Activated CD4-positive, alpha-beta T cell treated with anti-CD3 and anti-CD28 coated beads for 24 hours (primary cell): ENCODE measurements at places on chromosomes 11 and 22.
A peak's percentile ranks its signal among the peaks of the same experiment; 100 is the strongest.

- no peak for DNase-seq
These were observed at the start of gene TRPC6 for GRCh38 chr11:101583251-101584128. TSS of gene TRPC6 (minus strand) at chr11:101584007. CDS start at chr11:101583503, 504 bp downstream.

DNA sequence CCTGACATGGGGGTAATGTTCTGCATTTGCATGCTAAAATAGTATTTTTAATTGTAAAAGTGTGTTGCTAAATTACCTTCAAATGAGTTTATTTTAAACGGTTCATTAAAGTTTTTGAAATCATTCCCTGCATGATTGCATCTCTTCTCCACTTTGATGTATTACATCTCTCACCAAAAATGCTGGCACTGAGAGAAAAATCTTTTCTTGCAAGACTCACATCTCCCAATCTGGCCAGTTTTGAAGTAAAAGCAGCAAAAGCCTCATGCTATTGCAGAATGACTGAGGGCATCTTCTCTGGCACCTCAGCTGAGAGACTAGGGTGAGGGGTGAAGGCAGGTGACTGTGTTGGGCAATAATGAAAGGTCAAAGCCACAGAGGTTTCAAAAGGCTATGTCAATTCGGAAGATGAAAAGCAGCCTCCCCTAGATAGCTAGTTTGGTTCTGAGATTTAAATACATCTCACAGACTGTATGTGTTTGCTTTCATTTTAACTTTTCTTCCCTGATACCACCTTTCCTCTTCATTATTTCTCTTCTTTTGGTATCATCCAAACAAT lies 292.2 kb upstream of the RAG2 start:
- no peak for DNase-seq

DNA sequence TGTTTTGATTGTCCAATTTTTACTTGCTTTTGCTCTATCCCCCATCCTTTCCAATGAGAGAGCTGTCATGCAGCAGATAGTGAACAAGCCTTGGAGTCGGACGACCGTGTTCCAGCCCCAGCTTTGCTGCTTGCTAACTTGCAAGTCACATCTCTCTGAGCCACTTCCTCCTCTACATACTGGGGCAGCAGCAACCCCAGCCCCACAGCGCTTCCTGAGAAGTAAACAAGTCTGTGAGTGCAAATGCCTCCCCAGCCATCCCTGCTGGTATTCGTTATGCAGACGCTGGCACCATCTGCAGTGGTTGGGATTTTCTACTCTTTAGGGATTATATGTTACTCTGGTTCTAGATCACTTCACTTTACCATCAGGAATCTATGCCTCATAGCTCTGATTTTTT lies 35.0 kb downstream of the TPBGL start:
- DNase-seq, result peak; percentile 24

GRCh38 chr22:42887523-42888507 lies 30.7 kb upstream of the ARFGAP3 start:
- DNase-seq, result no peak
